Esophagus squamous epithelium (tissue), 5 donors: ENCODE measurements at places on chromosomes 6 and 20.

DNA sequence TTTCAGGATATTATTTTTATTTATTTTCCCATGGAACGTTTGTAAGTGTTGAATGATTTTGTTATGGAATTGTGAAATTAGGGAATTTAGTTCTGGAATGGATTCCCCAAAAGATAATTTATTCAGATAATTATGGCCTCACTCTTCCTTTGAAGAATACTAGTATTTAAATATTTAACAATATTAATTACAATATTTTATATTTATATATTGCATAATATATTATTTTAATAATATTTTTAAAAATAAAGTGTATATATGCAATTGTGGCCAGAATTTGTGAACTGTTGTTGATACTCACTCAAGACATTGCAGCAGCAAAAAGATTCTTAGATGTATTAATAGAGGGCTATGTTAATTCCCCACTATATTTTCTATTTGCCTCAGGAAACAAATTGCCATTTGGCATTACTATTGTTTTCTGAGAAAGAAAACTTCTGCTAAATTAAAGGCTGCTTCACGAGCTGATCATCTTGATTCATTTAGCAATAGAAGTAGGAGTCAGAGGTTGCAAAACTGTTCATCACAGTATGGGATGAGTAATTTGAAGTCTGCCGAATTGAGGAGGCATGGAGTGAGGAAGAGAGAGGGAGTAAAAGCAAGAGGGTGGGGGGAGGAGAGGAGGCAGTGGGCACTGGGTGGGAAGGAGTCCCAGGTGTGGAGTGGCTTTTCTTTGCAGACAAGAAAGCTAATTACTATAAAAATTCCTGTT is 729.2 kb downstream of the DHX35 start:
- DNase-seq = no peak

- DNase-seq = no peak
Measured at GRCh38 chr20:62961310-62961783, 8.8 kb downstream of the SLC17A9 start.

GRCh38 chr6:4281341-4282293 is 146.2 kb upstream of the ECI2 start:
- DNase-seq = no peak

GRCh38 chr20:51767867-51768758 is at the start of gene ATP9A:
Gene ATP9A (minus strand): TSS chr20:51768390. CDS start chr20:51768369, 21 bp downstream.
- DNase-seq = no peak

DNA sequence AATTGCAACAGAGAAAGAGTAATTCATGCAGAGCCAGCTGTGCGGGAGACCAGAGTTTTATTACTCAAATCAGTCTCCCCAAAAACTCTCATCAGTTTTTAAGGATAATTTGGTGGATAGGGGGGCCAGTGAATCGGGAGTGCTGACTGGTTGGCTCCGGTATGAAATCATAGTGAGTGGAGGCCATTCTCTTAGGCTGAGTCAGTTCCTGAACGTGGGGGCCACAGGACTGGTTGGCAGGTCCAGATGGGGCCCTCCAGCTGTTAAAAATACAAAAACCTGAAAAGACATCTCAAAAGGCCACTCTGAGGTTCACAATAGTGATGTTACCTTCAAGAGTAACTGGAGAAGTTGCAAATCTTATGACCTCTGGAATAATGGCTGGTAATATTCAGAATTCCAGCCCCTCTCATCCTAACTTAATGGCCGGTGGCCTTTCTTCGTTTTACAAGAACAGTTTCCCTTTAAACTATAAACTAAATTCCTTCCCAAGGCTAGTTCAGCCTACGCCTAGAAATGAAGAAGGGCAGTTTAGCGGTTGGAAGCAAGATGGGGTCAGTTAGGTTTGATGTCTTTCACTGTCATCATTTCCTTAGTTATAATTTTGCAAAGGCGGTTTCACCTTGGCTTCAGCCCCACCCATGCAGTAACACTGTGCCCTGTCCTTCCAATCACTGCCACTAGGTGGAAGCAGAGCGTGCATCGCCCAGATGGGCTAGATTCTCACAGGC is 6.8 kb upstream of the MICA start:
- DNase-seq = no peak

DNA sequence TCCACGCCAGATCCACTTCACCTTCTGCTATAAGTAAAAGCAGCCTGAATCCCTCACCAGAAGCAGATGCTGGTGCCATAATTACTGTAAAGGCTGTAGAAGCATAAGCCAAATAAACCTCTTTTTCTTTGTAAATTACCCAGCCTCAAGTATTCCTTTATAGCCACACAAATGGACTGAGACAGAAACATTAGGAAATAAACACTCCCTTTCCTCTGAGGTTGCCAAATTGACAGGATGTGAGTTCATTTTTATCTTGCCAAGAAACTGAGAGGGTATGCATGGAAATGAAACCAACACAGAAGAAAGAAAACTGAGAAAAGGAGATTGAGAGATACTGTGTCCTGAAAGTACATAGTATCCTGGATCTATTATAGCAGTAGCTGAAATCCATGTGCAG is 481.2 kb downstream of the HAO1 start:
- DNase-seq = no peak

GRCh38 chr20:56855708-56856107 is 226.6 kb downstream of the TFAP2C start:
- DNase-seq = no peak

DNA sequence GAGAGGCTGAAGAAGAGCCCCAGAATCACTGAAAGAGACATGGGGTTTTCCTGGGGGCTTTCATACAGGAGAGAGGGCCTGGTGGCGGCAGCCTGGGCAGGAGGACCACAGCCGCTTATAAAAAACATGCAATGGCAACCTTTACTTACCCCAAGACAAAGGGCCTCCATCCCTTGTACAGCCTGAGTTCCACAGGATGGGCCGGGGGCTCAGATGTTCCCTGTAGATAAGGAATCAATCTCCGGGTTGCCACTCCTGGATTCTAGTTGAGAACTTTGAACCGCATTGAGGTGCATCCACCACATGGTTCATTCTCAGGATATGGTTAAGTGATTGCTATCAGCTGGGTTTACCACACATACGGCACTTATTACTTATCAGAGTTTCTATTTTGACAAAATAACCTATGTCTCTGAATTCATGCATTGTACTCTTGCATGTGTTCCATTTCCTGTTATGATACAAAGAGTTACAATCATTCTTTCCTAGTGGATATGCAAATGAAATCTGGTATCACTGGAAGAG is 677.6 kb downstream of the KIF16B start:
- DNase-seq = no peak

GRCh38 chr20:9886227-9886626 is 47.4 kb upstream of the PAK5 start:
- no peak for DNase-seq

- DNase-seq = no peak
Measured at GRCh38 chr20:24535941-24536730, 66.7 kb downstream of the SYNDIG1 start.

DNA sequence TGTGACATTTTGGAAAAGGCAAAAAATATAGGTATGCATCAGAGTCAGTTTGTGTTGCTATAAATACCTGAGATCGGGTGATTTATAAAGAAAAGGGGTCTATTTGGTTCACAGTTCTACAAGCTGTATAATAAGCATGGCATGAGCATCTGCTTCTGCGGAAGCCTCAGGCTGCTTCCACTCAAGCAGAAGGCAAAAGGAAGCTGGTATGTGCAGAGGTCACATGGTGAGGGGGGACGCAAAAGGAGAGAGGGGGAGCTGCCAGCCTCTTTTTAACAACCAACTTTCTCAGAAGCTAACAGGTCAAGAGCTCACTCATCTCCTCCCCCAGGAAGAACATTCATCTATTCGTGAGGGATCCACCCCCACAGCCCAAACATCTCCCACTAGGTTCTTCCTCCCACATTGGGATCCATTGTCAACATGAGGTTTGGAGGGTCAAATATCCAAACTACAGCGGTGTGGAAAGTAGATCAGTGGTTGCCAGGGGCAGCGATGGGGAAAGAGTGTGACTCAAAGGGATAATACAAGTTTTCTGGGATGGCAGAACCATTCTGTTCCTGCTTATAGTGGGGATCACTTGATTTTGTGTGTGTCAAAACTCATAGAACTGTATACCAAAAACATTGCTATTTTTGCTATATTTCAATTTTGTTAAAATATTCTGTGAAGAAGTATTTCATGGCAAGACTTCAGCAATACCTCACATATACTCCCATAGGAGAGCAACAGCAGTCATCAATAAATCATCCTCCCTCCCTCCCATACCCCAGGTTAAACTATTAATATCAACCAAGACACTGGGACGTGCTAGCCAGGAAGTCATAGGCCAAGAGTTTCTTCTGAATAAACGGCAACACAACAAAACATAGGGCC is 9.9 kb upstream of the FAM50B start:
- DNase-seq = no peak

- no peak for DNase-seq
Measured at GRCh38 chr6:72216222-72217068, 330.1 kb downstream of the RIMS1 start.
